HCEC 1CT (cell line): ENCODE measurements at places on chromosomes 7 and 10.

DNA sequence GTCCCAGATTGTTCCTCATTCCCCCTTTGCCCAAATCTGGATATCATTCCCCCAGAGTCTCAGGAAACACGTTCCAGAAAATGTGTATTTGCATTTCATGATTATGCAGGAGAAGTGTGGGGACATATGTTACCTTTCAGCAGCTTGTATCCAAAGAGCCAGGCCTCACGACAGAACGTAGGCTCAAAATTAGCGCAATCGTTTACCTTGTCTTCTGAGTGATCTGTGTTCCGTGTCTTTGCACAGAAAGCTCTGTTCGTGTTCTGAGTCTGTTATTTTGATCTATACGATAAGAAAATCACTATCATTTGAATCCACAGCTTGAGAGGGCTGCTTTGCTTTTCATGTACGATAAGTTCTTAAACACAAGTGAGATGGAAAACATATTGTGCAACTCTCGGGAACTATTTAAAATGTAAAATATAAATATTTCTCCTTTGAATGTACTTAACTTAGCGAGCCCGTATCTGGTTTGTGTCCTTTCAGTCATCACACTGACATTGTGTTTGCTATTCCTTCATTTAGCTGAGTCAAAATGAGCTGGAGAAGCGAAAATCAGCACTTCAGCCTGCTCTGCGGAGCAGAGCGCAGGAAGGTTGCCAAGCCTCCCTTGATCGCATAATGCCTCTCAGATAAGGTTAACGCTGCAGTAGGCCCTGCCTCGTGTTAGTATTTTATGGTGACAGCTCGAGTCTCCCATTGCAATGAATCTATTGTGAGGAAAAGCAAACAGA lies 80.2 kb upstream of the CACNB2 start:
- DNase-seq = no peak

DNA sequence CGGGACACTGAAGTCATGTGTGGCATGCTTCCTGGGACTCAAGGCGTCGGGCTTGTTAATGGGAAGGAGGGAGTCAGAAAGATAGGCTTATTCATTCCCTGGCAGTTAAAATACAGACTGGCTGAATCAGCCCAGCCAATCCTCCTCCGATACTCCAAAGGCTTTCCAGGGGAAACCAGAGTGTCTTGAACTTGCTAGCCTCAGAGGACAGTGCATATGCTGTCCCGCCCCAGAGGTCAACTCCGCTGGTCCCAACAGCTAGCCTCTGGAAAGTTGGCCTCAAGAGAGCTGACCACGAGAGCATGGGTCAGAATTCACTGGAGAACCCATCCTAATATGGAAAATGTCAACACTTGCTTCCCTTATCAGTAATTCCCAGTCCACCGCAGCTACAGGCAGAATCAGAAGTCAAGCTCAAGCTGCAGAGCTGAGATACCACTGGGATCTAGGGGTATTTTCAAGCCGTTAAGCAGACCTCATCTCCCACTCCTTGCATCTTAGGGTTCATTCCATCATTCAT lies 43.0 kb downstream of the ELMO1 start:
- DNase-seq = no peak

DNA sequence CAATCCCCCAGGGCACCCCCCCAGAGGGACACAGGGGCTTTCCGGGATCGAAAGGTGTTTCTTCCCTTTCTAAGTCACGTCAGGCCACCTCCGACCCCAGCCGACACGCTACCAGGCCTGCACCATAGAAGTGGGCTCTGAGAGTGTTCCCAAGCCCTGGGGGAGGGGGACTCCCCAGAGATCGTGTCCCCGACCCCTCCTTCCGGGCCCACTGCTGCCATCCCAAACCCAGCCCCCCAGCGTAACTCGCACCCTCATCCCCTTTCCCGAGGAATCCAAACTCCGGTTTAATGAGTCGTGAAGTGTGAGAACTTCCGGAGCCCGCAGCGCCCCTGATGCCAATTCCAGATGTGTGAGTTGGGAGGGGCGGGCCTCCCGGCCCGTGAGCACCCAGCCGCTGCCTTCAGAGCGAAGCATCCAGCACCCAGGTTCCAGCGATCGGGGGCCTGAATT lies 11.3 kb downstream of the UNCX start:
- no peak for DNase-seq

DNA sequence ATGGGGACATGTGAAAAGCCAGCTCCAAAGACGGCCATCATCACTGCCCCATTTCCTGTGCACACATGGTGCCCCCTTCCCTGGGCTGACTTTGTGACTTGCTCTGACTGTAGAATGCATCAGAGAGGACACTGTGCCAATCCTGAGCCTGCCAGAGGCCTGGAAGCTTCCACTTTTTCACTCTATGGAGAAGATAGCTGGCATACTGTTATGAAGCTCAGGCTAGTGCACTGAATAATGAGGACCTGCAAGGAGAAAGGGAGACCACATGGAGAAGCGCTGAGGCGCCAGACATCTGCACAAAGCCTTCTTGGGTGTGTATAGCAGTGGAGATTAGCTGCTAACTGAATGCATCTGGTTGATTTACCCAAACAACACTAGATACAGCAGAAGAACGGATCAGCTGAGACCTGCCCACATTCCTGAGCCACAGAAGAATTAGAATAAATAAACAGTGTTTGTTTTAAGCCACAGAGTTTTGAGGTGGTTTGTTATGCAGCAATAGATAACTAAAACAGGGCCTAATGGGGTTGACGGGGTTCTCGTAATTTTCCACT lies 58.9 kb upstream of the C10orf90 start:
- DNase-seq = no peak

DNA sequence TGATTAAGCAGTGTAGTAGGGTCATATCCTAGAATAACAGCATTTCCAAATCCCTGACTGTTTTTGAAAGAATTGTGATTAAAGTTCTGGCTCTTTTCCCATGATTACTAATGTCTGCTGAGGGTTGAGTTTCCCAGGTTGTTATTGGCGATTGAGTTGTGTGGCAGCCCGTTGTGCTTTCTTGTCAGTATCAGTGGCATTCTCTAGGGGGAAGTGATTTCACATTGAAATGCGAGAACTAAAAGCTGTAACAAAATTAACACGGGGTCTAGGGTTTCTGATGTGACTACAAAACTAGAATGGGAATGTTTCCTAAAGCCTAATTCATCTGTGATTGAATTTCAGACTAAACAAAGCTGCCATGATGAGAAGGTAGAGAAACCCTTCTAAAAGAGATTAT lies 349.4 kb downstream of the EXOC4 start:
- peak; percentile 26 for DNase-seq

- DNase-seq = no peak
These were observed 669.8 kb upstream of the PCDH15 start for GRCh38 chr10:55470840-55471239.

- DNase-seq = no peak
These were observed 479.7 kb downstream of the DNAJB9 start for GRCh38 chr7:109049366-109049765.

DNA sequence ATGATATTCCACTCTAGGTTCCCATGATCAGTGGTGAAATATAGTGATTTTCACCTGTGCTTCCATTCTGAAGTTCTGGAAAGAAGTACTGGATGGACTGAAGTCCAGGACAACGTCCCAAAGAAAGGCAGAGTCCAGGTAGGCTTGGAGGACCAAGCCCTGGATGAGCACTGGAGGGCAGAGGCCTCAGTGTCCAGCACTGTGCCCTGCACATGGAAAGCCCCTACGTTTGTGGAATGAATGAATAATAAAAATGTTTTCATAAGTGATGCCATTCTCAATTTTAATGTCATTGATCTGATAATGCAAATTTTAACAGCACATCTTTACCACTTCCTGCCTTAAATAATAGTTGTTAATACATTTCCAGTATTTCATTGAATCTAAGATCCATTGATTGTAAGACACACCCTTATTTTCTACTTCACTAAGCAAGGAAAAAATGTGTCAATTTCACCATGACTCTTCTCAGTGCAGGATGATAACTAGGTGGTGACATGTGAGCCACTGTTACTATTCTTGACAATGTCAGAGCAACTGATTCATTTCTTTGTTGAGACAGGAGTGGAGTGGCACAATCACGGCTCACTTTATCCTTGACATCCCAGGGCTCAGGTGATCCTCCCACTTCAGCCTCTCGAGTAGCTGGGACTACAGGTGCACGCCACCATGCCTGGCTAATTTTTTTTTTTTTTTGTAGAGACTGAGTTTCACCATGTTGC lies 35.2 kb downstream of the ZNF783 start:
- DNase-seq = no peak

DNA sequence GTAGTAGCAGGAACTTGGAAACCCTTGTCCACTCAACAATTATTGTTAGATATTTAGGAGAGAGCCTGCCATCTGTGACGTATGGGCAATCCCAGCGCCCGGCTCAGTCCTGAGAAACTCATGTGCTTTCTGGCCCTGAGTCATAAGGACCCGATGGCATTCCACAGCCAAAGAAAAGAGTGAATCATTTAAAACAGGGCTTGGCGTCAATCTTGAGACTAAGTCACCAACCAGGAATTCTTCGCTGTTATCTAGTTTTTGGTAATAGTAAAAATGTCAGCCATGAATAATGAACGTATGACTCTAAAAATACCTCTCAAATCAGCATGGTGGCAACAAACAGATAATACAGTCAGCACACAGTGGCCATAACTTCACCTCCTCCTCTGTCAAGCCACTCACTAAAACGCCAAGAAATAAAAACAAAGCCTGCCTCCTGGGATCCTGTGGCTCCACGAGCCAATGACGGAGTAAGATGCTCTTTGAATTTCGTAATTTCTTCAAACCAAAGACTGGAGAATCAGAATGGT lies 140.8 kb downstream of the ADAM12 start:
- peak; percentile 98 for DNase-seq

DNA sequence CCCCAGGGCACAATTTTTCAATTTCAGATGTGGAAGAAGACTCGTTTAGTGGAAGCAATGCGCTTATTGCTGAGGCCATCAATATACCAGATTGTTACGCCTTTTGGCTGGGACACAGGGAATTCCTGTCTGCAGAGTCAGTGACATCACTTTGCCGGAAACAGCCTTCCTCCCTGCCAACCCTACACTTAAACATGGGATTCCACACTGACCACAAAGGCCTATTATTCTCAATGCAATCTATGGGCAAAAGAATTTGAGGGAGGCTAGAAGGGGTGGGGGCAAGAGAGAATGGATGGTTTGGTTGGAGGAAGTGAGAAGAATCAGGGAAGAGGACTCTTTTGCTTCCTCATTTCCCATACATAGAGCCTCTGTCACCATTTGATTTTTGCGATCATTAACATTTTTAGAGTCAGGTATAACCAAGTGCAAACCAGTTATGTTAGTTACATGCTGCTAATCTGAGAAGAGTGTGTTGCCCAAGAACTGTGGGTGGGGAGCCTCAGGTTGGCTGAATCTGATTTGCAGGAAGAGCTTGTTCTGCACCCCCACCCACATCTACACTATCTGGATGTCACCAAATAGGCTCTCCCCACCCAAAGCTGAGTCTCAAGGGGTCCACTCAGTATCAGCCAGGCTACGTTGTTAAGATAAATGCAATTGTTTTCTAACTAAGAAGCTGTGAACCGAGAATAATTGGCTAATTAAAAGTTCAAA lies 58.2 kb downstream of the ENTPD1 start:
- DNase-seq = peak; percentile 56

DNA sequence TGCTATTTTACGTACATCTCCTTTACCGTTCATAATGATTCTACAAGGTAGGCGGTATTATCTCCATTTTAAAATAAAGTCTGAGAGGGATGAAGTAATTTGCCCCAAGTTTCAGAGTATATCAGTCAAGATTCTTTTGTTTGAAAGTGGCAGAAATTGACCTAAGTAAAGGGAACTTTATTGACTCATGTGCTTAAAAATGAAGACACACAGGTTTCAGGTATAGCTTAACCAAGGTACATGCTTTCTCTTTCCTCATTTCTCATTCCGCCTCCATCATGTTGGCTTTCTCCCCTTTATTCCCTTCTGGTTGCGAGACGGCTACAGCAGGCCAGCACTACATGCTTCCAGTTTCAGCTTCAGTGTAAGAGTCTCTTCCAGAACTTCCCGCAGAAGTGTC lies 77.5 kb downstream of the NOC3L start:
- DNase-seq = no peak

DNA sequence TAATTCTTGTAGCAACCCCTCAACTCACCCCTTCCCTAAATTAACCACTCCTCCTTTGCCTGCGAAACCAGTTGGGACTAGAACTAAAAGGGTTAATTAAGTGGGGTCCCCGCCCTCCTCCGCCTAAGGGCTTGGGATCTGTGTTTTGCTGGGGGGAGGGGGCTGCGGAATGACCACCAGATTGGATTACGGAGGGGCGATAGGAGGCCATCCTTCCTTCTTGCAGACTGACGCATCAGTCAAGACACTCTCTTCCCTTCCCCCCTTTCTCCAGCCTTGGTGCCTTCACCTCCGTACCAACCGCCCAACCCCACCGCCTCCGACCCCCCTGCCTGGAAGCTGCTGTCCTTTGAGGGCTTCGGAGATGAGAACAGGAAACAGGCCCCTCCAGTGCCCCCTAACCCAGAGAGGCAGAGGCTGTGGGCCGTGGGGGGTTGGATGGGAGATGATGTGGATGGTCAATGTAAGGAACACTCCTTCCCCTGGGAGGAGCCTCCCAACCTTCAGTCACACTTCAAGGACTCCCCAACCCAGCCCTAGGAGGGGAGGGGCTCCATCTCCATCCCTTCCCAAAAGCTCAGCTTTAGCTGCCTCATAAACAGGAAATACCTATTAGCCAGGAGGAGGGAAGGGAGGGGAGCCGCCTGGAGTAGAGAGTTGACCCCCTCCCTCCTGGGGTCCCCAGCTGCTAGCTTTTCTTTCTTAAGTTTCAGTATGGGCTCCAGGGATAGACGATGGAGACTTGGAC lies 997 bp upstream of the LDB1 start:
- DNase-seq = peak; percentile 87

GRCh38 chr7:42193471-42194129 lies 43.4 kb downstream of the GLI3 start:
- no peak for DNase-seq

DNA sequence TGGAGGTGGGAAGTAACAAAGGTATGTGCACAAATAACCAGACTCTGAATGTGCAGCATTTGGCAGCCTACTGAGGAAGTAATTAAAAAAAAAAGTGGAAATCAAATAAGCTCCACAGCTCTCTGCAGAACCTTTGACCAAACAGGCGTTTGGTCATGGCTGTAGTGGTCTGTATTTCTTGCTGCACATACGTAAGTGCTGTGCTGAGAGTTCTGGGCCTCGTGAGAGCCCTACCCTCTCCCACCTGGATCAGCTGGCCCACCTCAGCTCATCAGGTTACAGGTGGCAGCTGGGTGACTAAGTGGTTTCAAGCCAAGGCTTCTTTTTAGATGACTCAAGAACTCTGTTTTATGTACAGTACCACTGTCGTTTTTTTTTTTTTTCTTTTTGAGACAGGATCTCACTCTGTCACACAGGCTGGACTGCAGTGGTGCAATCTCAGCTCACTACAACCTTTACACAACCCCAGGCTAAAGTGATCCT lies 178.2 kb upstream of the KLF6 start:
- no peak for DNase-seq

DNA sequence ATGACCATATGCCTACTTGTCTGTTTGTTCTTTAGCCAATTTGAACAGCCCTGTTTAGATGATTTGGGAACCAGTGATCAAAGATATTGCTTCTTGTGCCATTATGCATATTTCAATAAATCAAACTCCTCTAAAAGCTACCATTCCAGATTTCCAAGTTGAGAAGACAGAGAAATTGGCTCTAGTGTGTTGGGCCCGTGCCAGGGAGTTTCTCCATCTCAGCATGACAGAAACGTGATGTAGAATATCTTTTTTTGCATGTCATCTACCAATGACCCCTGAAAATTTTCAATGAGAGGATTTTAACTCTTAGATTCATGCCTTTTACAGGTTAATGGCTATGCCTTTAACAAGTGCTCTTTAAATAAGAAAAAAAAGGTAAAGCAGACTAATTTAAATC lies 50.7 kb upstream of the CABCOCO1 start:
- DNase-seq = no peak
